Fibroblast of skin of right biceps (primary cell): ENCODE measurements at places on chromosomes 7 and 10.

DNA sequence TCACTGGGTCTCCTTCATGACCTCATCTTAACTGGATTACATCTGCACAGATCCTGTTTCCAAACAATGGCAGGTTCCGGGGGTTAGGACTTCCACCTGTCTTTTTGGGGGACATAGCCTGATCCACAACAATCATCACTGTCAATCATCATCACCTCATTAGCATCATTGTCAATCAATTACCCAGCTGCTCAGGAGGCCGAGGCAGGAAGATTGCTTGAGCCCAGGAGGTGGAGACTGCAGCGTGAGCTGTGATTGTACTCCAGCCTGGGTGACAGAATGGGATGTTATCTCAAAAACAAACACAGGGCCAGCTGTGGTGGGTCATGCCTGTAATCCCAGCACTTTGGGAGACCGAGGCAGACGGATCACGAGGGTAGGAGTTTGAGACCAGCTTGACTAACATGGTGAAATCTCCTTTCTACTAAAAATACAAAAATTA lies 18.7 kb downstream of the AMZ1 start:
- DNase-seq = no peak

GRCh38 chr7:135192914-135193536 lies 18.3 kb downstream of the WDR91 start:
- DNase-seq = no peak

- peak; percentile 47 for DNase-seq
Observed at GRCh38 chr7:129854401-129854800, 98.4 kb downstream of the UBE2H start.

GRCh38 chr7:157751406-157751805 lies 414.6 kb downstream of the DNAJB6 start:
- no peak for DNase-seq

DNA sequence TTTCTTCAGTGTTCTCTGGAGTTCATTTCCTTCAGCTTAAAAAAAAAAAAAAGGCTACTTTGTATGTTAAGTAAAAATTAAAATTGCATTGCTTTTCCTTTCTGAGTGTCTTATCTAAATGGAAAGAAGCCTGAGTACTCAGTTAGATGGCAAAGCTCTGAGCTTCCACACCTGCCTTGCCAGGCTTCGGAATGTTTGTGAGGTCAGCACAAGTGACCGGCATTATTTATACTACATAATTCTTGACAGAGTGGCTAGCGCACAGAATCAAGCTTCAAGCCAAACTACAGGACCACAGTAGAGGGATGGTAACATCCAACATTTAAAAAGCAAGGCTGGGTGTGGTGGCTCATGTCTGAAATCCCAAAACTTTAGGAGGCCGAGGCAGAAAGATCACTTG lies 17.3 kb downstream of the PIP4K2A start:
- no peak for DNase-seq

- DNase-seq = peak; percentile 43
Observed at GRCh38 chr10:98186681-98187080, 52.2 kb downstream of the R3HCC1L start.
